Right hindlimb (tissue), 1 donor: ENCODE measurements at places on chromosomes 7 and 10.

DNA sequence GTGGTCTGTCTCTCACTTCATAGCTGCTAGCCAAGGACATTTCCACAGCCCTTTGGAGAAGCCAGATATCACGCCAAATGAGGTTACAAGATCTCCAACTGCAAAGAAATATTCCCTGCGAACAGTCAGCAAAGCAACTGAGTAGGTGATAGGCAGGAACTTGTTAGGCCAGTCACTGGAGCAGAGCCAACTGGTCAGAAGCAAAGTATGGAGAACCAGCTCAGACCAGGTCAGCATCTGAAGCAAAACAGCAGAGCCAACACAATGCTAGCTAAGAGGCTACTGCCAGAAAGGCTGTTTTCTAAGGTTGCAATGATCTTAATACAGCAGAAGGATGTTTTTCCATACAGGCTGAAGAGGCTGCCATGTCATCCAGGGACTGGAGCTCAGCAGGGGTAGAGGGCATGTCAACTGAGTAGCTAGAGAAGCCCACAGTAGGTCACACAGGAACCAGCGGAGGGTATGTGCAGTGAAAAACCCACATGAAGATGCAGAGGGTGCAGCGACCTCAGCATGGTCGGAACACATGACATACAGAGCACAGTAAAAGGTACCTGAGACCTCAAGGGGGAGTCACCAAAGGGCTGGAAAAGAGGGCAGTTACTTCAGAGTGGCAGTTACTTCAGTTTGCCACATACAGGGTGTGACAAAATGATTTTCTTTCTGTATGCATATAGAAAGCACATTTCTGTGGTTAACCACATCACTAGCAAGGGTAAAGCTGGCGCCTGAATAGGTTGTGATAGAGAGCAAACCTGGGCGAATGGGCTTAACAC, 8.9 kb downstream of the SEC31B start:
- no peak for DNase-seq

DNA sequence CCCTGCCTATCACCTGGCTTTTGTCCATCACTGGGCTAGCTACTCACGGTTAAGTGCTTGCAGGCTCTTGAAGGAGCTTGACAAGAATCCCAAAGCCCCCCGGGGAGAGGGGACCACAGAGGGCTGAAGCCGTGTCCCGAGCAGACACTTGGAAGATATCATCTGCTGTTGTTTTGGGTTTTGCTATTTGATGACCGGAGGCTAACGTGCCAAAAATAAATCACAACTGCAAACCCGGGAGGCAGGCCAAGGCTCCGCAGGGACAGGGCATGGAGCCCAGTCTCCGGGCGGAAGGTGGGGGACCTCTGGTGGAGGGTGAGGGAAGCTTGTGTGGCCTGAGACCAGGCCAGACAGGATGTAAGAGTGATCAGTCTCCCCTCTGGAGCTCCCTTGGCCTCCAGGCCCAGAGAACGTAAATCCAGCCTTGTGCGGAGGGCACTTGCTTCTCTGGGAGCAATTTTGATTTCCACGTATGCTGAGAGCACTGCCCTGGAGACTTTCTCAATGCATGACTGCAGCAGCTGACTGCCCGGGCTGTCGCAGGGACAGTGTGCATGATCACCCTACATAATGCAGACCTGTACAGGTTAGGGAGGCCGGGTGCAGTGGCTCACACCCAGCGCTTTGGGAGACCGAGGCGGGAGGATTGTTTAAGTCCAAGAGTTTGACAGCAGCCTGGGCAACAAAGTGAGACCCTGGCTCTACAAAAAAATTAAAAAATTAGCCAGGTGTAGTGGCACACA, at the start of gene PHKG1:
TSS of gene PHKG1 (minus strand) at position 164 of the 743 bp plus-strand sequence. CDS start 4,011 bp downstream, outside the sequence.
- peak; percentile 88 for DNase-seq

DNA sequence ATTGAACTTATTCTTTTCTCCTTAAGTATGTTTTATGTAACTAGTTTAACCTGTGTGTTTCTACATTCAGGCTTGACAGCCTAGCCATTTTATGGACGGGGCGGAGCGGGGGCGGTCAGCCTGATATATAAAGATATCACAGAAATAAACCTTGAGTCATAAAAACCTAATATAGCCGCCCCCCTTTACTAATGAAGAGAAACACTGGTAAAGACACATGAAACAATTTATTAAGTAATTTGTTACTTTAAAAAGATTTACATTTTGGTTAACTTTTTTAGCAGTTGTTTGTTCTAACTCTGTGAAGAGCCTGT, 84.0 kb downstream of the MAPK8 start:
- DNase-seq: no peak

DNA sequence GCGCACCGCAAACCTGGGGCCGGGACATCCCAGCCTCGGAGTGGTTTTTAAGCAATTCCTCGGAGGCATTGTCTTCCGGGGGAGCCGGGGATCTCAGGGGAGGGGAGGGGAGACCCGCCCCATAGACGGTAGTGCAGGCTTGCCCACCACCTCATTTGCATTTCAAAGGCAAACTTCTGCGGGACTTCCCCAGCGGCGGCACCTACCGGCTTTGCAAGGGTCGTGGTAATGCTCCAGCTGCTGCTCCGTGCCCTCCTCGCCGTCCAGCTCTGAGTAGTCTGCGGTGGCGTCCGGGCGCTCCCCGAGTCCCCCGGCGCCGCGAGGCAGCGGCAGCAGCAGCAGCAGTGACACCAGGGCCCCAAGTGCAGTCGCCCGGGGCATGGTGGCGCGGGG, 425 bp downstream of the TLL2 start:
- DNase-seq: no peak

DNA sequence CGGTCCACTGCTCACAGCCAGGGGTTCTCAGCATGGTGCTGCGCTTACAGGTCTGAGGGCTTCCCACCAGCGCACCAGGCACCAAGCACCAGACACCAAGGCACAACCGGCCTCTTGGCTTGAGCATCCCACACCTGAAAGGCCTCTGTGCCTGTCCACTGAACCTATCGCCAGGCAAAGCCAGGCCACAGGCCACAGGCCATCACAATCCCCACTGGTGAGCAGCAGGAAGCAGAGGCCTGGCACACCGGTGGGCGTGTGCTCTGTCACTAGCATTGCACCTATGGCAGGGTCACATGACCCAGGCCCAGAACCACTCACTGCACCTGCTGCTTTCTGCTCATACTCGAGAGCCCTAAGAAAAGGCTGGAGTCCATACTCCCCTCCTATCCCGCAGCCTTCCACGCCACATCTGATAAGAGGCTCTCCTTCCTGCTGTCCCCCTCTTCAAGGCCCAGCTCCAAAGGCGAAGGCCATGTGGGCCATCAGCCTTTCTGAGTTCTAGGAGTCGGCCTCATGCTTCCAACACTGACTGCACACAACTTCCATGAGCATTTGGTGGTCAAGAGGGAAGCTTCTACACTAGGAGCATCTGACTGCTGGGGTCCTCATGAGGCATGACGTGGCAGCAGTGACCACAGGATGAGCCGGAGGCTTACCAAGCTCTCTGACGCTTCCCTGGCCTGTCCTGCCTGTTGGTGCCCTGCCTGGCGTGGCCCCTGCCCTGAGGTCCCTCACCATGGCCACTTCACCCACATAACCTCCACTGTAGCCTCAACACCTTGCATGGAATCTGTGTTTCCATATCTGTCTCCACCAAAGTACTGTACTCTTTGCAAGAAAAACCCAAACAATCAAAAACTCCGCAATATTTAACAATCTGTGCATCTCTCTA, 166.3 kb downstream of the TNS3 start:
- no peak for DNase-seq
